Large intestine (tissue), 12 donors: ENCODE measurements at places on chromosomes 3 and 15.

DNA sequence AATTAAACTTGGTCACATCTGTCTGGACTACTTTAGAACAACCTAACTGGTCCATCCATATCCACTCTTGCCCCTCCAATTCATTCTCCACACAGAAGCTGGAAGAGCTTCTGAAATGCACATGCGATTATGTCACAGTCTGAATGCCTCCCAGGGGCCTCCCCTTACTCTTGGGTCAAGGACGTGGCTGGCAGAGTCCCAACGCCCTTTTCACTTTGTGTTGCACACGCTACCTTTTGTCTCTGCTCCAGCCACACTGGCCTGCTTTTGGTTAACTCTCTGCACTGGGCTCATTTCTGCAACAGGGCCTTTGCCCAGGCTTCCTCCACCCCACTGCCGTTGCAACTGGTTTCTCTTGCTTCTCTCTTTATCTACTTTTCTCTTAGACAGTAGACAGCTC, 245.2 kb downstream of the IL20RB start:
- no peak for DNase-seq

- DNase-seq, result no peak
These were observed 816.3 kb upstream of the CFAP20DC start for GRCh38 chr3:59866076-59866475.

- DNase-seq, result no peak
These were observed 499.0 kb downstream of the DIPK2A start for GRCh38 chr3:144470666-144471065.

GRCh38 chr3:30112411-30112810, 494.0 kb upstream of the TGFBR2 start:
- no peak for DNase-seq

DNA sequence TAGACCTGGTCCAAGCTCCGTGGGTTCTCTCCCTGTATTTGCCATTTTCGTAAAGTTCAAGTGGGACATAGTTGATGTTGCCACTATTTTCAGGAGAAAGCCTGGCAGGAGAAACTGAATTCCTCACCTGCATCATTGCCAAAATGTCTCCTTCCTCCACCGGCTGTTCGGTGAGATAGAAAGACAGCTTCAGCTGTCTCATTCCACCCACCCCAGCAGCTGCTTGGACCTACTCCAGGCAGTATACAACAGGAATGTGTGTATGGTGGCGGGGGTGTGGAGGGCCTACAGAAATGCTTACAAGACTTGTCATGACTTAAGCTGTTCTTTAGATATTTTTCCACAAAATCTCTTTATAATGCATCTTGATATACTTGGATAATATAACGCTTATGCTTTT, 132.7 kb upstream of the RAP2B start:
- no peak for DNase-seq

GRCh38 chr3:63900010-63900409, 12.2 kb downstream of the SCAANT1 start:
- no peak for DNase-seq

GRCh38 chr15:62857411-62857853, 185.1 kb upstream of the TPM1 start:
- no peak for DNase-seq

DNA sequence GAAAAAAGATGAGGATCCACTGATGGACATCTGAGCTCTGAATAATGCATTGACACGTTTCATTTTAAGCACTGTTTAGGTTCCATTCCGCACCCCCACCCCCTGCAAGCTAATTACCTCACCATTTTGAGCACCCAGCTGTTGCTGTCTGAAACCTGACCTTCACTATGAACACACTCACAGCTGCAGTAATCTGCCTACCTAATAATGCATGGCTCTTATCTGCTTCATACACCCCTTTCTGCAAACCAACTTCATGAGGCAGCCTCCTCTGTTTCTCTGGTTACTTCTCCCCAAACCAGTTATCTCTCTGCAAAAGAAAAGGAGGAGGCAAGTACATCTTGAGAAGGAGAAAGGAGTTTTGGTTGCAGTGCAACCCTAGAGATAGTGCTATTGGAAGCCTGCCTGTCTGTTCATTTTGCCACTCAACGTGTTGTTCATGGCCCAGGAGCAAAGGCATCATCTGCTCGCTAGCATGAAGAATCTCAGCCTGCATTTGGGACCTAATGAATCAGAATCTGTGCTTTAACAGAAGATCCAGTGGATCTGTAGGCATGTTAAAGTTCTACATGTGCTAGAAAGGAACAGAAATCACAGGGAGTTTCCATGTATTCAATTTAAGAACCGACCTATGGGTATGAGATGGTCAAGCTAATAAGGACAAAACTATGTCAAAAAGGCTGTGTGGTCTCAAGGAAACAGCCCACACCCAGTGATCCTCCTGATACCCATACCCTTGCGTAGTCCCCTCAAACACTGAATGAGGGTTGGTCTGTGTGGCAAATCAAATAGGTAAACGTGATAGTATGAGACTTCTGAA, 87.2 kb downstream of the MB21D2 start:
- DNase-seq, result no peak

DNA sequence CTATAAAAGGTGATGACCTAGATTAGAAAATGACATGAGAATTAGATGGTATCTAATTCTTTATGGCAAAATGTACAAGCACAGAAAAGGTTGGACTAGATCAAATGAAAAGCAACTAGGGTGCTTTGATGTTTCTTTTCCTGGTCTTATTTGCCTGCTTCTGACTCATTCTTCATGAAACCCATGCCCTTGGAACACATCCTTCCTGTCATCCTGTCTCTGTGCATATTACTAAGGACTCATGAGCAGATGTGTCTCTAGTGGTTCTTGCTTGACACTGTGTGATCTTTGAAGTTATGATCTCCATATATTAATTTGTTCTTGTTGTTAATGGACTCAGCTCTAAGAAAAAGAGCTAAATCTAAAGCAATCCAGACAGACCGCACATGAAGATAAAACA, 314.0 kb downstream of the ERC2 start:
- DNase-seq, result no peak

- no peak for DNase-seq
These were observed 214.0 kb downstream of the SATB1 start for GRCh38 chr3:18211116-18211515.

DNA sequence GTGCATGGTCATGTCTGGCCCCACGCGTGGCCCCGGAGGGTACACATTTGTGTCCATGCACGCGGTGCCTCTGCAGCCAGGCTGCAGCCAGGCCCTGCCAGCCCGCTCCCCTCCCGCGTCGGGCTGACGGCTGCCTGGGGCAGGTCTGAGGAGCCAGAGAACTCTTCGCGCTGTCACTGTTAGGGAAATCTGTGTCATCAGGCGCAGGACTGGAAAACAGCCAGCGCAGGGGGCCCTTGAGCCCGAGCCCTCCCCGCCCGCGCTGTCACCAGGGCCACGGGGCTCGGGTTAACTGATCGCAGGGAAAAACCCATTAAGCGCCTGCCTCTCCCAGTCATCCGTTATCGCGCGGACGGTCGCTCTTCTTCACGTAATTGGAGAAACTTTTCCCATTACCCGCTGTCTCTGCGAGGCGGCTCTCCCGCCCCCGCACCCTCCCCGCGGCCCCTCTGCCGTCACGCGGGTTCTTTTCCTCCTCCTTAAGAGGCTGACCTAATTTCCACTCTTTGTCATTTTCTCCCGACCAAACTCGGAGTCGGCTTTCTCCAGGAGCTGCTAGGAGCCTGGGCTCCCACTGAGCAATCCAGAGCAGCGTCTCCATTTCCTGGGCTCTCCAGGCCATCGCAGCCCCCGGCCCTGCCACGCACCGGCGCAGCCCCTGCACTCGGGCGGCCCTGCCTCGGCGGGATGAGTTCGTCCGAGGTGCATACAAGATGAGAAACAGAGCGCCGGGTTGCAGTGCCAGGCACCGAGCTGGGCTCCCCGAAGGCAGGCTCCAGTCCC, 57.5 kb upstream of the PRR23E start:
- DNase-seq, result peak; percentile 41

DNA sequence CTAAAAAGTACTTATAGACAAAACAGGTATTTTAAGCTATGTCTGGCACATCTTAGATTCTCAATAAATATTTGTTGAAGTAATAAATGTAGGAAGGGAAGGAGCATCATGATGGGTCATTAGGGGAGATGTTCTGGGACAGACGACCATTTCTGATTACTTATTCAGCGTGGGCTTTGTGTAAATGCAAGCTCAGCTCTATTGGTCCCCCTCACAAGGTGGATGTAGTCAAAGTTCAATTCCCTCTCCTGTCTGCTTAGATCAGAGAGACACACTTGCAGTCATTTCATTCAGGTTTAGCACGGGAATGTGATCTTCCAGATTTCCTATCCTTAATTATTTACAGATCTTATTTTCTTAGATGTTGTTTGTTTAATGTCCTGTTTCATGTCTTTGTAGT, 7.5 kb downstream of the GAP43 start:
- no peak for DNase-seq

GRCh38 chr3:16599694-16600093, 5.5 kb downstream of the DAZL start:
- no peak for DNase-seq

GRCh38 chr3:133610031-133610430, 36.5 kb downstream of the CDV3 start:
- no peak for DNase-seq
